ENCODE measurements at places on chromosomes 7 and 10.
A peak's percentile ranks its signal among the peaks of the same experiment; 100 is the strongest.

GRCh38 chr10:53357587-53357986, 585.0 kb upstream of the MBL2 start:
- no peak for DNase-seq

DNA sequence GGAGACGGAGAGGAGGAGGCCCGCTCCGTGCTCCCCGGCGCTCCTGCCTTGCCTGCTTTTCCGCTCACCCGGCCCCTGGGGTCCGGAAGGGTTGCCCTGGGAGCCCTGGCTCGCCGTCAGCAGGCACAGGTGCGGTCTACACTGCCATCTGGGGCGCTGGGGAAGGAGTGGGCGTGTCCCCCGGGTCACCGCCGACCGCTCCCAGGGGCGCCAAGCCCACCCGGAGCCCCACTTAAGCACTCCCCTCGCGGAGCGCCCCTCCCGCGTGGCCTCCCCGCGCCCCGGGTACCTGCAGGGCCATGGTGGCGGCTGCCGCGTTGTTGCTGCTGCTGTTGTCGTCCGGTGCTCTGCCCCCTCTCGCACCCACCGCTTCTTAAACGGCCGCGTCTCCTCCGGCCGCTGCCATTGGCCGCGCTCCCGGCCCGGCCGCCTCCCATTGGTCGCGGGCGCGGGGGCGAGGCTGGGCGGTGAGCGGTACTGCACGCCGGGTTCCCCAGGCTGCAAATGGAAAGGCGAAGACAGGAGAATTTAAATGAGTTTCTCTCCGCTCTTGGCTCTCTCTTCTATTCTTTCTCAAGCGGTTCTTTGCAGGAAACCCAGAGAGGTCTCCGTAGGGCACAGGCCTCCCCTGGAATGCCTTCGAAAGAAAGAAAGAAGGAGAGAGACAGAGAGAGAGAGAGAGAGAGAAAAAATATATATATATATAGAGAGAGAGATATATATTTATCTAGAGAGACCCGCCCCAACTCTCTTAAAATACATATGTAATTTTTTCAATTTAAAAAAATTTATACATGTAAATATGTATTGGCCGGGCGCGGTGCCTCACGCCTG, at the start of gene ACBD7:
Gene ACBD7, minus strand, starts transcription at position 349 of the 834 bp plus-strand sequence. Its CDS starts 48 bp downstream, at position 301.
- DNase-seq = peak; percentile 87

GRCh38 chr7:105805447-105806019, 70.9 kb downstream of the ATXN7L1 start:
- DNase-seq = no peak

DNA sequence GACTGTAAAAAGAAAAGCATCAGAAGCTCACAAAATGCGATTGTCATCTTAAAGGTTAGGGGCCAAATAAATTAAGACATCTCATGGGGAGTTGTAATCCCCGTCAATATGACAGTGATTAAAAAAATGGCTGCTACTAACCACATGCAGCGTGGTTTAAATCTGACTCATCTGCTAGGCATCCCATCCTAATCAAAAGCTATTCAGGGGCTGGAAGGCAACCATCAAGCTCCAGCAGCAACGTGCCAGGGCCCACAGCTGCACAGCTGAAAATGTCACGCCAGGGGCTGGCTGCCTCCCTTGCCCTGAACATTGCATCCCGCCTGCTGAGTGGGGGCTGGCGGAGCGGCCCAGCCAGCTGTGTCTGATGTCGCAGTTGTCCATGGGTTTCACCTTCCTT, 66.3 kb upstream of the FRMD4A start:
- DNase-seq = no peak

DNA sequence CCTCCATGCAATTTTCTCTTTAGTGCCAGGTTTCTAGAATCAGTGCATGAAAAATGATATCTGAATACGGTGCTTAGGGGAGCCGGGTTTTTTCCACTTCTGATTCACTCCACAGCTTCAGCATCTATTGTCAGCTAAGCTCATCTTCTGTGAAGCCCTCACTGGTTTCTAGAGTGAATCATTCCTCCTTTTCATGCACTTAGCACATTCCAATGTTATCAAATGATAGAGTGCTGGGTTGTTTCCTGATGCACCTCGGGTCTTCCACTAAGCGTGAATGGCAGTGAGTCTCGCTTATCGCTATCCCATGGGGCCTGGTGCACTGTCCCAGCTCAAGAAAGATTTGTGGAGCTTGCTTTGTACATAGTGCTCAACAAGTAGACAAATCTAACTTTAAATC, 170.9 kb upstream of the RHEB start:
- DNase-seq = no peak

DNA sequence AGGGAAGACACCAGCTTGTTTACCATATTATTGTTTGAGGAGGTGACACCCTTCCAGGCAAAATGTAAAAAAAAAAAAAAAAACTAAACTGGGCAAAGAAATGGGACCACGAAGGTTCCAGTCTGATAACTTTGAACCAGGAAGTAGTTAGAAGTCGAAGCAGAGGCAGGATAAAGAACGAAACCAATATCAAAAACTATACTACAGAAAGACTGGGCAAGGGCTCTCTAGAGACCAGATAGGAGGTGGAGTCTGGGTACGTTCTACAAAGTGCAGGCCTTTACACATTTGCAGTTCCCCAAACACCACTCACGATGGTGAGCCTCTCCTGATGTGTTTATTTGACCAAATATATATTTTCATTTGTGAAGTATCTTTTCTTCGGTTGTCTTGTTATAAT, 125.7 kb upstream of the CDK1 start:
- no peak for DNase-seq

DNA sequence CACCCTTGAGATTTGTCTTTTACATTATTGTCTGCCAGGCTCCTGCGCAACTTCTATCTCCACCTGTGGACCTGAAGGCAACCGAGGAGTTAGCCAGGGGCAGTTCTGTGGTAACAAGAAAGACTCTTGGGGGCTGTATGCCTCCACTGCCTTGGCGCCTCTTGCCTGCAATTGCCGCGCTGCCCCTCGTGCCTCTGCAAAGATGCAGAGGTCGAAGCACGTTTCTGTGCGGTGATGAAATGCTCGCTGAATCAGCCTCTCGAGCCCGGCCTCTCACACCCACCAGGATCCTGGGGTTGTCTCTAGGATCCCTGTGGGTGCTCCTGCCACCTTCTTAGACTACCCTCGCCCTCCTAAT, 486 bp upstream of the LHFPL3 start:
- DNase-seq = no peak

DNA sequence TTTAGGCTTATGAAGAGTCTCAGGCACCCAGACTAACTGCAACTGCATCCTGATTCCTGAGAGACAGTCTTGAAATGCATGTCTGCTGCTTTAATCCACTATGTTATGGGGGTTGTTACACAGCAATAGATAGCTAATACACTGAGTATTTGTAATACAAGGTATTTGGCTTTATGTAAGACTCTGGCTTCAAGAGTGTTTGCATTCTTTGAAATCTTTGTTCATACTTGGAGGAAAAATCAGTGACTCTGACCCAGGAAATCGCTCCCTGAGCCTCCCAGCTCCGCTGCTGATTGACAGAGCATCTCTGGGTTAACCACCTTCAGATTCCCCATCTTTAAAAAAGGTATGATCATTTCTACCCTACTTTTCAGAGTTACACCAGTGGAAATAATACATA, 133.9 kb downstream of the MTPAP start:
- no peak for DNase-seq

DNA sequence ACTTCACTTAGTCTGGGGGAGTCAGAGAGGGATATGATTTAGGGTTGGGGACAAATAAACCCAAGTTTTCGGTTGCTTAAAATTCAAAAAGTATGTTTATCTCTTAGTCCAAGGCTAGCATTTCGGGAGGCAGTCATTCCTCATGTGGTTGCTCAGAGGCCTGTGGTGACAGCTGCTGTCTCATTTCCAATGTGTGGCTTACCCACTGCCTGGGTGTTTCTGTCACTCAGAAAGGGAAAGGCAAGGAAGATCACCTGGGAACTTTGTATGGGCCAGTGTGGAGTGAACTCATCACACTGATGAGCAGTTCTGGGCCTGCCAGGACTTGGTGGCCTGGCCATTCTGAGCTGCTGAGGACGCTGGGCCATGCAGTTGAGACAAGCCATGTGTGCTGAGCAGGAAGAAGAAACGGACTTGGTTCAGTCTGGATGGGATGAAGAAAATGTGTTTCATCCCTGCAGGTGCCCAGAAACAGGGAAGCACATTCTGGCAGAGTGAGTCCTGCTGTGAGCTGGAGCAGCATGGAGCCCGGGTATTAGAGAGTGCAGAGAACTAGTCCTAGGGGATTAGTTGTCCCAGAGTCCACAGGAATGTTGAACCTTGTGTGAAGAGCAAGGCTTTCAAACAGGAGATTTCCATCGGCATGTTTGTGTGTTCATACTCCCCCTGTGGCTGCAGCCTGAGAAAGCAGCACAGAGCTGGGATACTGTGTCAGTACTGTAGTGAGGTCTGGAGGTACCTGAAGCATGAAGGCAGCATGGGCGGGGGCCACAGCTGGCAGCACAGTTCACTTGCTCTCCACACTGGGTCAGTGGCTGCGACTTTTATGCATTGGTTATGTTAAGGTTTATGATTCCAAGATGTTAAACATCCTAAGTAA, 211.1 kb upstream of the IGFBP3 start:
- DNase-seq = no peak

DNA sequence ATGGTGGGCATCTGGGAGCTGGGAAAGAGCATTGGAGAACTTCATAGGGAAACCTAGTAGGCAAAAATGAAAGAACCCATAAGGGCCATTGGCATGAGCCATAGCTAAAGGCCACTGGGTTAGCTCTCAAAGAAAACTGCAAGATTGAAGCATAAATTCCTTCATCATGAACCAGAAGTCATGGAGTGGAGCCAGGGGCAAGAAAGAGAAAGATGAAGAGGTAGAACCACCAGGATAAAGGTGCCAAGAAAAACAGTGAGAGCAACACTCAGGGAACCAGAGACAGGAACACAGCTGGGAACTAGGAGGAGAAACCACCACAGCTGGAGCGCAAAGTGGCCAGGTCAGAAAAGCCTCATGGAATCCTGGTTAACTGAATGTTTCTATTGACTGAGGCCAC, 11.5 kb upstream of the SGMS1 start:
- no peak for DNase-seq

GRCh38 chr7:20602306-20602705, 13.2 kb upstream of the ABCB5 start:
- no peak for DNase-seq

DNA sequence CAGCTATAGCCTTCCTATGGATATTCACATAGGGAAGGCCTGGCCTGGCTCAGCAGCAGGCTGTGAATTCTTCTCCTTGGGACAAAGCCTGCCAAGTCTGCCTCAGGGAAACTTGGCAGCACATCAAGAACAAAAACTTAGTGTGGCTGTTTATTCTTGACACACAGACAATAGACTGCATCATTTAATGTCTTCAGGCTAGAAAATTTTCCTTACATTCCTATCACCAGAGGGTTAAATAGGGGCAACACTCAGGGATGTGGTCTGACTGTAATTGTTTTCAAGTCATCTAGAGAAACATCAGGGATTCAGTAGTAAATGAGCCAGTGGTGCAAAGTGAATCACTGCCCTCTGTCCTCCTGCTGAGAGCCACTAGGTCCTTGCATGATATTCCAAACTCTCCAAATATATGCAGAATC, 137.3 kb downstream of the SEMA3C start:
- no peak for DNase-seq

GRCh38 chr10:99944860-99945259, 64.9 kb downstream of the DNMBP start:
- DNase-seq = no peak

- DNase-seq = no peak
Observed at GRCh38 chr10:119296703-119297102, 89.3 kb downstream of the GRK5 start.

- peak; percentile 46 for DNase-seq
Observed at GRCh38 chr10:11319990-11320602, 291.4 kb downstream of the USP6NL start.

DNA sequence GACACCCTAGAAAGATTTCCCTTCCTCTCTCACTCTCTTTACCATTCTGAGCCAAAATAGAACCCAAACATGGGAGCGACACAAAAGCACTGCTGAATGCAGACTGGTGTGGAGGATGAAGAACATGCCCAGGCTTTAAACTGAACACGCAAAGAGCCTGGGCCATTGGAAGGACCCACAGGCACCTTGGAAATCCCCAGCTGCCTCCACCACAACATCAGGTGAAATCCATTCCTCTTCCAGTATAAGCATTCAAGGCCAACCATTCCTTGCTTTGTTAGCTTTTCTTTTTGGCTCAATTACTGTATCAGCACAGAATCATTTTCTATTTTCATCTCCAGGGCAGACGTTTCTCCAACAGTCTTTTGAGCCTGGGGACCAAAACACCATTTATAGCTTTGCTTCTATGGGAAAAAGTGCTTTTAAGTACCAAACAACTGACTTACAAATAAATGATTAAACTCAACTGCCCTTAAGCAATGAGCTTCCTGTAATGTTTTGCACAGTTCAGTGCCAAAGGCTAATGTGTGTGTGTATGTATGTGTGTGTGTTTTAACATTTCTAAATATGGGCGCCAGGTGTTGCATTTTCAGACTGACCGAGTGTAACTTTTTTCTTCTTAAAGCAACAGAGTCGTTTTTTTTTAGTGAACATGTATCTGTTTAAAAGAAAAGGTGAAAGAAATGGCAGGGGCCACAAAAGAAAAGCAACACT, 16.2 kb upstream of the BLNK start:
- DNase-seq = no peak

DNA sequence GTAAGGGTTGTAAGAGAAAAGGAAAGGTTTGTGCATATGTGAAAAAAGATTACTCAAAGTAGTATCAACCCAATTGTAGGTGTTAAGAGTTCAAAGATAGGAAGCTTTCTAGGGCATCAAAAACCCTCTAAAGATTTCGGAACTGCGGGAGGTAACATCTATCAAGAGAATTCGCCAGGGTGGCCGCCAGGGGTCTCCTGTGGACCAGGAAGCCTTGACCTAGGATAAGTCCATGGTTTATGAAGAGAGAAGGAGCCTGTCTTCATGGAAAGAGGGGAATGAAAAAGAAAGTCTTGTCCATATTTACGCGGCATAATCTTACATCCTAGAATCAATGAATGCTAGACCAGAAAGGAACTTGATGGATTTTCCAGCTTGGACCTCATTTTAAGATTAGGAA, 140.7 kb upstream of the CALCR start:
- DNase-seq = peak; percentile 35

GRCh38 chr7:28419716-28420115, 7.4 kb downstream of the CREB5 start:
- DNase-seq = no peak

- DNase-seq = peak; percentile 49
Observed at GRCh38 chr7:44631458-44632115, 25.2 kb downstream of the OGDH start.

DNA sequence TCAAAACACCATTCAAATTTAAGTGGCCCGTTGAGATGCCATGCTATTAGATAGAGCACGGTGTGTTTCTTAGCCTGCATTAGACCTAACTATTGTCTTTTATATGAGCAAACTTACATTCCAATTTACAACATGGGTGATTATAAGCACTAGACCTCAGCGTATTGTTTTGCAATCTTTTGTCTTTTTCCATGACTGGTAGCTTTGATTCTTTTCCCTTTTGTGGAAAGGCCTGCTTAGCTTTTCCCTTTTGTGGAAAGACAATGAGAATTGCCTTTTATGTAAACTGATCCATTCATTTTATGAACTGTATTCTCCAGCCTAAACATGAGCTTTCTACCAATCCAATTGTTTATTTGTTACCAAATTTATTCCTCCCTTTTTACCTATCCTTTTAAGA, 823.1 kb downstream of the CCSER2 start:
- DNase-seq = no peak

Measured in activated CD4-positive, alpha-beta memory T cell treated with anti-CD3 and anti-CD28 coated beads for 36 hours (primary cell).